ENCODE measurements at places on chromosomes 16 and 17.
A peak's percentile ranks its signal among the peaks of the same experiment; 100 is the strongest.

DNA sequence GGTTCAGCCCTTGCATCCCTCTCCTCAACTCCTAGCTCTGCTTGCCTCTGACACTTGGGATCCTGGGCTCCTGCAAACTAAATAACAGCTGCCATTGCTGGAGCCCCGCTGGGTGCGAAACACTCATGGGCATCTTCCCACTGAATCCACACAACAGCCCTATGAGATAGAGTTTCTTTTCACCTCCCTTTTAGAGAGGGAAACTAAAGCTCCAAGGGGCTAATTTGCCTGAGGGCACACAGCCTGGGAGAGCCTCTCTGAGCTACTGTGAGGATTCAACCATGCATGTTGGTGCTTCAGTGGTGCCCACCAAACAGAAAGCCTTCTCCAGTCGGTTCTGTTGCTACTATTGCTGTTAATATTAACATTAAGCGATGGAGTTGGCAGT, 4.0 kb downstream of the ACBD4 start:
- DNase-seq, result no peak

DNA sequence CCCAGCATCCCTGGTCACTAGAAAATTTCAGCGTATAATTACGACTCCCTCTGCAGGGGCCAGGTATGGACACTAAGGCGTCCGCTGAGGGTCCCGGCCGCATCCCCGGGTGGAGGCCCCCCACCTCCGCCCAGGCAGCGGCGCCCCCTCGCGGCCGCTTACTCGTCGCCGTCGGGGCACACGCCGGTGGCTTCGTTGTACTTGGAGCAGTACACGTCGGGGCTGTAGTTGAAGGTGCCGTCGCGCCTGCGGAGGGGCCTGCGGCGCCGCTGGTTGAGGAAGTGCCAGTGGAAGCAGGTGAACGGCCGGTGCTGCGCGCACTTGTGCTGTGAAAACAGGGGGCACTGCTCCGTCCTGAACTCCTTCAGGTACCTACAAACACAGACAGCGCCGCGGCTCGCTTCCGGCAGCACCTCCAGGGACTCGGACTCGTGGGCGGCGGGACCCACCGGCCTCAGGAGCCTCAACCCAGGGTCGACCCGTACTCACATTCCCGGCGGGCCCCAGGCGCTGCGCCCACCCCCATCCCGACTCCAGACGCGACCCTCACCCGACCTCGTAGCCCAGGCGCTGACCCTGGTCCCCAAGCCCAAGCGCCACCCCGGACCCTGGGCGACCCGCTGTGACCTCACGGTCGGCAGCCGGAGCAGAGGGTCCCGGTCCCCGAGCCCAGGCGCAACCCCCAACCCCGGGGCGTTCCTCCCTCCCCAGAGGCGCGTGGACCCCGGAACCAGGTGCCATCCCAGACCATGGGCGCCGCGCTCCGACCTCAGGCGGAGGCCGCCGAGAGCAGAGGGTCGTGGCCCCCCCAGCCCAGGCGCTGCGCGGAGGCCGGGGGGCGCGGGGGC, 596 bp downstream of the UNKL start:
- DNase-seq, result no peak

- no peak for DNase-seq
These were observed 126.0 kb downstream of the ABCC12 start for GRCh38 chr16:48029768-48030167.

DNA sequence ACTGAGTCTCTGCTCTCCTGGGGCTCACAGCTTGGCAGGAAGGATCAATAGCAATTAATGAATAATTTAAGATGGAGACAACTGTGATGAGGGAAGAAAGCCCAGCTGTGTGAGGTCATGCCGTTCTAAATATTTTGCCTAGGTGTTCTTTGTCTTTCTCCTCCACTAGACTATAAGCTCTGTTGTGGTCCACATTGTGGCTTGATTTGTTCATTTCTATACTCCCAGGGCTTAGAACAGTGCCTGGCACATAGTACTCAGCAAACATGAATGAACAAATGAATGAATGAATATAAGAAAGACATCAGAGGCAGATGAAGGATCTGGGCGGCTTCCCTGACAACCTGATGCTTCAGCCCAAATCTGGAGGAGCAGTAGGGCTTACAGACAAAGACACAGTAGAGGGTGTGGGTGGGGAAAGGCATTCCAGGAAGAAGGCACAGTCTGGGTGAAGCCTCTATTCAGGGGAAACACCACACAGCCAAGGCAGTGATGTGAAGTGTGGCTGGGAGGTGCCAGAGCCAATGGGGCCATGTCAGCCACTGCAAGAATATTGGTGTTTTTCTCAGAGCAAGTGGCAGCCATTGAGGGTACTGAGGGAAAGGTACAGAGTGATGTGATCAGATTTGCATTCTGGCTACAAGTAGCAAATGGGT, 8.3 kb downstream of the CDH13 start:
- DNase-seq, result no peak

- DNase-seq, result no peak
These were observed 40.2 kb upstream of the CIBAR2 start for GRCh38 chr16:85152414-85153030.

GRCh38 chr16:9300252-9300651, 208.8 kb downstream of the HAPSTR1 start:
- DNase-seq, result no peak

- DNase-seq, result no peak
These were observed 533.7 kb downstream of the HAPSTR1 start for GRCh38 chr16:9625122-9625521.

GRCh38 chr17:20852990-20853370, 189.8 kb downstream of the USP22 start:
- DNase-seq, result no peak

GRCh38 chr17:67121316-67121891, 77.0 kb downstream of the CACNG1 start:
- DNase-seq, result no peak

DNA sequence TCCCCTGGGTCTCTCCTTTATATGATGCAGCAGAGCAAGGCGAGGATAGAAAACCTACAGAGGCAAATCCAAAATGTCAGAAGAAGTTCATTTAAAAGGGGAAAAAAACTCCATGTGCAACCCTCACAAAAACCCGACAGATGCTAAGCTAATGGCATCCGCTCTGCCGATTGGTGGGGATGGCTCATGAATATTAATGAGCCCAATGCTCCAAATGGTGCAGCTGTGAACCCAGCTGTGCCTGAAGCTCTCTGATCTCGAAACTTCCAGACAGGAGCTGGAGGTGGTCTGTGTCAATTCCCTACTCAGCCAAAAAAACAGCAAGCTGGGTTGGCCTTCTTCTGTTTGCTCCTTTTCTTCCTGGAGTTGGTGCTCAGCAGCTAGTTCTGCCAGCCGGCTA, 15.5 kb downstream of the SNX11 start:
- DNase-seq, result no peak

GRCh38 chr16:24800586-24800985, 45.2 kb upstream of the SLC5A11 start:
- no peak for DNase-seq

- peak; percentile 81 for DNase-seq
These were observed at the start of gene FKBP10 for GRCh38 chr17:41812381-41813151. TSS of gene FKBP10 (plus strand) at chr17:41813004. CDS start at chr17:41813035, 31 bp downstream.

DNA sequence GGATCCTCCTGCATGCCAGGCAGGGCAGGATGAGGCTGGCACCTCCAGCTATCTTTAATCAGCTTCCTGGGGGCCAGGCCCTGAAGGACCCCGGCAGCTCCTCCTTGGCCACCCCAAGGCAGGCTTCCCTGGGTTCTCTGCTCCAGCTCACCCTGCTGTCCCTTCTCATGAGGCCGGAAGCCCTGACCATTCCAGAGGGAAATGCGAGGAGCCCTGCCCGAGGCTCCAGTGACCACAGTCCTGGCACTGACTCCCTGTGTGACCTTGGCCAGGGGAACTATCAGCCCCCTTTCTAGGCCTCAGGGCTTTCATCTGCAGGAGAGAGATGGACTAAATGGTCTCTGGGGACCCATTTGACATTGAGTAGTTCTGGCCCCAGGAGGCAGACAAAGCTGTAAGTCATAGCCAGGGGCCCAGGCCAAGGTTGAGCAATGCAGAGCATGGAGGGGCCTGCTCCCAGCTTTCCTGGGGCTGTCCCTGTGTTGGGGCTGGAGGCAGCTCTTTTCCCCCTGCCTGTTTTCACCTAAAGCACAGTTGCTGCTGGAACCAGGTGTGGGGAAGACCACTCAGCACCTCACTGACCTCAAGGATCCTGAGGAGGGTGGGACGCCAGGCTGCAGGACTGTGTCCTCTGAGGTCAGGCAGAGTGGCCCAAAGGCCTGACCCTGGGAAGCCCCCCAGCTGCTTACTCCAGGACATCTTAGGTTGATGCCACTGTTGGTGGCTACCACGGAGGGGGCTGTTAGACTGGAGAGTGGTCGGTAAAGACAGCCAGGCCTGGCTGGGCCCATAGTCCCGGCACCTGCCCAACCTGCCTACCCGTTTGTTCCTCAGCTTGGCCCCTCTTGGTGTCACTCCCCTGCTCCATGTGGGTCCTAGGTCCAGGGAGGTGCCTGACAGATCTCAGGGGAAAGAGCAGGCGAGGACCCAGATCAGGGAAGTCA, 8.1 kb downstream of the KCNH6 start:
- DNase-seq, result no peak

- no peak for DNase-seq
These were observed 48.1 kb upstream of the CHMP6 start for GRCh38 chr17:80943346-80944145.

DNA sequence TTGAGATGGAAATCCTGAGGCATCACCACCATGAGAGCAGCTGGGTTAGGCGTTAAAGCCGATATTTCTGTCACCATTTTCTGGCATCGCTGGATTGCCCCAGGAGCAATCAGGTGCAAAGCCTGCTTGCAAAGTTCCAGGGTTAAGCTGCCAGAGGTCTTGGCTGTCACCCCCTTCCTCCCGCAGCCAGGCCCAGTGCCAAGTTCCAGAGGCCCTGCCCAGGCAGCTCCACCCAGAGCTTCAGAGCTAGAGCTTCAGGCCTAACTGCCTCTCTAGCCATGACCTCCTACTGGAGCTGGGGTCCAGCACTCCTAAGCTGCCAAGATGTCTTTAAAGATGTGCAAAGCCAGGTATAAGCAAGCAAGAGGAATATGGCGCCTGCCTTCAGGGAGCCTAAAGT, 8.8 kb upstream of the TMEM238L start:
- no peak for DNase-seq

DNA sequence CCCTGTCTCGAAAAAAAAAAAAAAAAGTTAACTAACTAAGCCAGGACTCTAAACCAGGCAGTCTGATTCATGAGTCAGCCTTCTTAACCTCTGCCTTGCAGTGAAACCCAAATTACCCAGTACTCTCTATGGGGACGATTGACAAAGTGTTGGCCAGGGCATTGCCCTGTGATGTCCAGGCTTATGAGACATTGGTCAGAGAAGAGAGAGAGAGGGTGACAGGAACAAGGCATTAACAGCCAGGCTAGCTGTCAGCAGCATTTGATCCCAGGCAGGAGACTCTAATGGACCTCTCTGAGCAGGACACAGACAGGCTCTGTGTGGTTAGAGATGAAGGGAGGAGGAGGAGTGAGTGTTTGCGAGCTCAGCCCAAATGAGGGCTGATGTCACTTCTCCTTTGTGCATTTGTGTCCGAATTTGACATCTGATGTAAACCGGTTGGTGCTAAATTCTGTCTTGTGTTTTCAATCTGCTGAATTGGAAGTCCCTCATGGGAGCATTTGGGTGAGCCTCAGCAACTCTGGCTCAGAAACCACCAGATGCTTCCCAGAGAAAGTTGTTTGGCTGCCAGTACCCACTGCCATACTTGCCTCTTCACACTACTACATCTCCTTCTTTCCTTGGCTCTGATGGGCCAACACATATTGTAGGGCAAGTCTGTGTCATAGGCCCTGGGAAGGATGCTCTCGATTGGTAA, 4.3 kb upstream of the MYL4 start:
- no peak for DNase-seq

- no peak for DNase-seq
These were observed 160.9 kb upstream of the TOX3 start for GRCh38 chr16:52707676-52708337.

GRCh38 chr17:146983-147761, 9.8 kb downstream of the SCGB1C2 start:
- no peak for DNase-seq

DNA sequence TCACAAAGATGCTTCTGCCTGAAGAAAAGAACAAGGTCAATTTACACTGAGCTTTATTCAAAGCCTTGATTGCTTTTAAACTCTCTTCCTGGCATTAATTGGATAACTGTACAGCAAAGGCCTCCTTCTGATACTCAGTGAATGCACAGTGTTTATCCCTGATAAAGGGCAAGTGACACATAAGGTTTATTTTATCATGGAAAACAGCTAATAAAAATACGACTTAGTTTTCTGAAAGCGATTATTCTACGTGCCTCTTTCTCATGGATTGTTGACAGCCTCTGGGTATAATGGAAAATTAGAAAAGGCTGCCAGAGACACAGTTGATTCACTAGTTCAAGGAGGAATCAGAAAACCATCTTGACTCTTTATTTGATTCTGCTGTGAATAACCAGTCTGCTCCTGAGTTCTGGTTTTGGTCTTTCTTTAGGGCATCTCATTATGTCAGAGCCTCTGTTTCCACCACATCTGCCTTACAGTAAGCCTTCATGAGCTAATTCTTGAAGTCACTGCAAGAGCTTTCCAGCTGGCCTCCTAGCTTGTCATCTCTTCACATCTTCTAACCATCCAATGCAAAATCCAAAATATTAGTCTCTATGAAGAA, 212.9 kb downstream of the CNTNAP4 start:
- DNase-seq, result no peak

DNA sequence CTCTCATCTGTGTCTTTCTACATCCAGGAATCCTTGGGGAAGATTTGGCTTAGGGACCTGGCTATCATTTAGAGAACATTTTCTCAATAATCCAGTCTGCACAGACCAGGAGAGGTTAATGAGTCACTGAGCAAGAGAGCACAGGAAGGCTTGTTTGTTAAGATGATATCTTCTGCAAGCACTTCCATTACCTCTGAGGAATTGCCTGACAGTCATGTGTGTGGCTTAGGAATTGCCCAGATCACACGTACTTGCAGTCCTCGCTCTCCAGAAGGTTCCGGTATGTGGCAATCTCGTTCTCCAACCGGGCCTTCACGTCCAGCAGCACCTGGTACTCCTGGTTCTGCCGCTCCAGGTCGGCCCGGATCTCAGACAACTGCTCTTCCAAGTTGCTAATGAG, 3.3 kb downstream of the KRT37 start:
- no peak for DNase-seq
